ENCODE measurements at places on chromosomes 4 and X.

- no peak for DNase-seq
These were observed 325.0 kb downstream of the EVC2 start for GRCh38 chr4:5383191-5383980.

GRCh38 chr4:180059216-180059881, 2183.9 kb upstream of the TENM3 start:
- DNase-seq = no peak

DNA sequence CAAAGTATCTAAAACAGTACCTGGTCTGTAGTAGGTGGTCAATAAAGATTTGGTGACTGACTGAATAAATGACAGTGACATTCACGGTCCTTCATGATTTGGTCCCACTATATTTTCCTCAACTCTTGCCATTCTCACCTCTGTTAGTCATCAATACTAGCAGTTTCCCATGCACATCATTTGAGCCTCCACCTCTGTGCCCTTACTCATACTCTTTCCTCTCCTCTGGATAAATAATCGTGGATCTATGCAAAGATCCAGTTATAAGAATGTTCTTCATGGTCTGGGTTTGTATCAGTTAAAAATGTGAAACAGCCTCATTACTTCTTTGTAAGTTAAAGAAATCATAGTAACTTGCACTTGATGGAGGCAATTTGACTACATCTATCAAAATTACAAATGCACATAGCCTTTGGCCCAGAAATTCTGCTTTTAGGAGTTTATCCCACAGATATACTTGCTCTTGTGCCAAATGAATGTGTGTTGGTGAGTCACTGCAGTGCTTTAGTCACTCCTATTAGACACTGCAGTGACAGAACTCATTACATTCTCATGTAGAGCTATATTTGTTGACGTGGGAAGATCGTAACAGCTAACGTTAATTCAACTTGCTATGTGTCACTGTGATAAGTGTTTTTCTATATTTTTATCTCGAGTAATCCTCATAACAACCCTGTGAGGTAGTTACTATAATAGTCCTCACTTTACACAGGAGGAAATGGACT, 121.9 kb upstream of the SMIM10 start:
- DNase-seq = no peak

- no peak for DNase-seq
These were observed 11.8 kb downstream of the CLCN5 start for GRCh38 chrX:49934148-49934547.

DNA sequence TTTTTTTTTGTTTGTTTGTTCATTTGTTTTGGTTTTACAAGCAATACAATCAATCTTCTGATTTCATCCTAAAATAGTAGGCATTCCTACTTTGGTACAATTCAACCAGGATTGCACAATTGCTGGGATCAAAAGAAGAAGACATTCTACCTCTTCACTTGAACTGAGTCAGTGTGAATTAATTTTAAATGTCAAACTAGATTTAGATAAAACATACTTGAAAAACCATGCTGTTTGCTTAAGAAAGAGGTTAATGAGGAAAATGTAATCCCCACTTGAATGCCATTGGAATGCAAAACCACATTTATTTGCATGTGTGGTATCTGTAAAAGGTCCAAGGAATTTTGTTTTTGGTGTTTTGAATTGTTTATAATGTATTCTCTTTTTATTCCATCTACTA, 40.5 kb downstream of the HAND2 start:
- no peak for DNase-seq

GRCh38 chr4:111854494-111855087, 290.7 kb upstream of the FAM241A start:
- no peak for DNase-seq

GRCh38 chrX:153736071-153736820, 11.6 kb downstream of the ABCD1 start:
- no peak for DNase-seq

DNA sequence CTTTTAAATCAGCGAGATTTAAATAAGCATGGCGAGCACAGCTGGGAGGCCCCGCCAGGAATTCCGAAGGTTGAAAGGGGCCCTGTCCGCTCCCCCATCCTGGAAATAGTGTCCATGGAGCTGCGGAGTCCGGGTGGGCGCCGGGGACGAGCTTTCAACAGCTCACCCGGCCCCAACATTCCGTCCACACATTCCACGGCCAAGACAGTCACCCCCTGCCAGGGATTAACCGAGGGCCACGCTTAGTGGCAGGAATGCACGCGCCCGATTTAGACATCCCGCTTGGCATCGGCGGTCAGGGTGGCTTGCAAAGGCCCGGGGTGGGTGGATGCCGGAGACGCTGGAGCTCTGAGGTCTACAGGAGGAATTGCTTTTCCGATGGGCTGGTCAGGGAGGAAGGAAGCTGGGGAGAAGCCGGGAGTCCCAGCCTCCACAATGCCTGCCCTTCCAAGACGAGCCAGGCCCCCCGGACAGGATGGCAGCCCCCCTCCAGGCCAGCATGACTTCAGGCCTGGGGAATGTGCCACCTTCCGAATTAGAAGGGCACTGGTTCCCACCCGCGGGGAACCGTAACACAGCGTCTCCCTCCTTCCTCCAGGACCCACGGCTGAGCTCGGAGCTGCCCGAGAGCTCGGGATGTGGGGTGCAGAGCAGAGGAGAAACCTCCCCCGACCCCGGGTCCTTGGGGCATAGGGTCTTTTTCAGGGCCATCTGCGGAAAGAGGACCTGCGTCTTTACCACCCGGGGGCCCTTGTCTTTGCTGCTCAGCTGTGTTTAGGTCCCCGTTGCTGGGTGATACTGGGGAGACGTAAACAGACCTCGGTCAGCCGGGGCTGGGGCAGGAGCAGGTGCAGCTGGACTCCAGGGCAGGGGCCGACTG, 26.9 kb upstream of the PPP2R3B start:
- no peak for DNase-seq

DNA sequence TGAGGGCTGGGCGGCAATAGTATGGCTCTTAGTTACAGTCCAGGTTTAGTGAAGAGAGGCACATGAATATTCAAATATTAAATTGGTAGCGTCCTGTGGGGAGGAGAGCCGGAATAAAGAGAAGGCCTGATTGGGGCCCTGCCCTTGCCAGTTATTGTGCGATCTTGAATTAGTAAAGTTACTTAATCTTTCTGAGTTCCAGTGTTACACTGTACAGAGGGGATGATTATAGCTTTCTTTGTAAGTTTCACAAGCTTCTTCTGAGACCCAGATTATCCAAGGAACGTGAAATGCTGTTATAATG, 1.2 kb downstream of the METAP1 start:
- DNase-seq = no peak

DNA sequence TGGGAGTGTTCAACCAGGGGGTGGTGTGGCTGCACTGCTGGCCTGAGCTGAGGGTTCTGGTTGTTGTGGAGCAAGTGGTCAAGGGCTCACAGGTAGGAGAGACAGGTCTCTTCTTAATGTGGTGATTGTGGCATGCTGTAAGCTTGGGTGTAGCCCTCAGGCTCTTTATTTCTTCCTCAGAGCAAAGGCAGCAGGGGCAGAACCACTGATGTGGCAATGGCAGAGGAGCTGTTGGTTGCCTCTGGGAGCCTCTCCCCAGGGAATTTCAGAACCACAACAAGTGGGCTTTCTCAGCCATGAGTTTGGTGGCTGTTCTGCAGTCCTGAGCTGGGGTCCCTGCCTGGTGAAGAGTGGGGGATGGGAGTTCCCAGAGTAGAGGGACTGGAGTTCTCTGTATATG, 1017.2 kb downstream of the SH3BGRL start:
- no peak for DNase-seq

- no peak for DNase-seq
These were observed 121.9 kb downstream of the KIT start for GRCh38 chr4:54779476-54780148.

All from stimulated activated CD8-positive, alpha-beta memory T cell treated with anti-CD3 and anti-CD28 coated beads, Interleukin-2, amount 100 ng/mL, for 1 hour (primary cell).